Activated naive CD4-positive, alpha-beta T cell treated with anti-CD3 and anti-CD28 coated beads, Interleukin-2, amount 50 U/mL, for 72 hours (primary cell): ENCODE measurements at places on chromosomes 12 and 14. TPM values are rescaled to one million over a fixed set of nuclear protein-coding genes. Genes with fewer than 3 reads are reported as not detected.

The PZP gene
- total RNA-seq = not detected

The CFAP73 gene
- total RNA-seq = 0.45 TPM

The KHNYN gene
- 70.6 TPM for total RNA-seq

The SERPINA3 gene
- total RNA-seq = not detected

The PLD4 gene
- total RNA-seq = 0.04 TPM

The LRCOL1 gene
- total RNA-seq = not detected

The BRI3BP gene
- total RNA-seq = 9.2 TPM

The ATL1 gene
- total RNA-seq = 1.6 TPM

The DIABLO gene
- 63.8 TPM for total RNA-seq

The OR10G3 gene
- not detected for total RNA-seq

The SERPINA6 gene
- total RNA-seq = not detected

GRCh38 chr12:11771356-11771755 lies 121.9 kb downstream of the ETV6 start:
- DNase-seq = peak; percentile 37

- DNase-seq = no peak
Measured at GRCh38 chr14:40240245-40240859, 808.1 kb upstream of the FBXO33 start.

DNA sequence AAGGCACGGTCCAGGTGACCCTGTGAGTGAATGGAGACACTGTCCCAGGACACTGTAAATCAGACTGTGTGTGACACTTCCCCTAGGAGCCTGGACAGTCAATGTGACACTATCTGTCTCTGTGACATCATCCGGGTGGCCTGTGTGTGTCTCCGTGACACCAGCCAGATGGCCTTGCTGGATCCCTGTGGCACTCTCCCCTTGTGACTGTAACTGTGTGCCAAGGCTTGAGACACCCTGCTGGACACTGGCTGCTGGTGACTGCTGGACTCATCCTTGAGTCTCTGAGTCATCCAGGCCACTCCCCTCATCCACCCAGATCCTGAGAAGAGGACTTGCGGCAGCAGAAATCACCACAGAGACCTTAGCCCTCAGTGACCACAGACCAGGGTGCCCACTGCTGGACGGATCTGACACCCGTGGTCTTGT lies 51.6 kb downstream of the MVK start:
- DNase-seq = no peak

DNA sequence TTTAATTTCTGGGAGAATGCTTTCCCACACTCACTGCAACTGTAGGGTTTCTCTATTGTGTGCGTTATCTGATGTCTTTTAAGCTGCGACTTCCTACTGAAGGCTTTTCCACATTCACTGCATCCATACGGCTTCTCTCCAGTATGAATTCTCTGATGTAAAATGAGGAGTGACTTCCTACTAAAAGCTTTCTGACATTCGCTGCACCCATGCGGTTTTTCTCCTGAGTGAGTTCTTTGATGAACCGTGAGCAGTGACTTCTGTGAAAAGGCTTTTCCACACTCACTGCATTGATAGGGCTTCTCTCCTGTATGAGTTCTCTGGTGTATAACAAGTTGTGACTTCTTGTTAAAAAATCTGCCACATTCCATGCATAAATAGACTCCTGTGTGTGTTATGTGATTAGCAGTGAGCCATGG lies 29.7 kb downstream of the ZNF605 start:
- no peak for DNase-seq

DNA sequence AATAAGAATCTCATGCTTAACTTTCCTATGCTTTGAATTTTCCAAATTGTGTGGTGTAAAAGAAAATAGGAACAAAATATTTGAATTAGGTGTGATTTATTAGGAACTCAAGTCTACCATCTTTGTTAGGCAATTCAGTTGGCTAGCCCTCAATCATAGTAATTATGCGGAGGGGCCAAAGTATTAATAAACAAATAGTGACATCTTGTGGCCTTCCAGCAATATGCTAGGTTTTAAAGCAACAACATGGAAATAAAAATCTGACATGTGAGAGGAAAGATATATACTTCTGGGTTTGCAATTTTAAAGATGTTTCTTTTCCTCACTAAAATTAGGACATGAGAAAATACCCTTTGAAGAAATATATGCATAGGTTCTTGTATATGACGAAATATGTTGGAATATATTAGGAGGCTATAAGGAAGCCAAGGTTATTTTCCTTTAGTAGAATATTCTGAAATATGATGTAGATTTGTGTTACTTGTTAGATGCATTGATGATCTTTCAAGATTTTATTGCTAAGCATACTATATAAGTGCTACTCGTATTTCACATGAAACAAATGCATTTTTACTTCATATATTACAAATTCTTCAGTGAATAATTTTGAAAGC lies 200.4 kb downstream of the PTPRO start:
- no peak for DNase-seq

- DNase-seq = no peak
Measured at GRCh38 chr14:57692671-57693070, 173.2 kb downstream of the SLC35F4 start.

DNA sequence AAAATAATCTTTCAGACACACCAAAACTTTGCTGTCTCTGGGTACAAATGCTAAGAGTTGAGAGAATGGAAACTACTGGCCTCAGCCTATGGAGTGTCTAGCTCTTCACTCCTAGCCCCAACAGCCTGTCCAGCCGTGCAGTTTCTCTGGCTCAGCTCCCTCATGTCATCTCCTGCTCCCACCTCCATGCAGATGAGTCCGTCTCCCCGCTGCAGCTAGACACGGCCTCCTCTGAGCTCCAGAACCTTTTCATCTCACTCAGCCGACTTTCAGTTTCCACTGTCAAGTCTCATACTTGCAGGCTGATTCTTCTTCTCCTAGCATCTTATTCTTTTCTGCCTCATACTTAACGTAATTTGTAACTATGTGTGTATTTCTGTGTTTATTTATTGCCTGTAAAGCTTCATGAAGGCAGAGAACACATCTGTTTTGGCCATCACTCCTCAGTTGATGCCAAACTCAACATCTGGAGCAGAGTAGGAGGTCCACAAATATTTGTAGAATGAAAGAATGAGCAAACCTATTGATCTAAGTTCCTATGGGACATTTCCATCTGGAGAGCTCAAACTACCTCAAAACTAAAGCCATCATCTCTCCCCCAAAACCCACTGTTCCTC lies 139.8 kb upstream of the PWP1 start:
- no peak for DNase-seq

DNA sequence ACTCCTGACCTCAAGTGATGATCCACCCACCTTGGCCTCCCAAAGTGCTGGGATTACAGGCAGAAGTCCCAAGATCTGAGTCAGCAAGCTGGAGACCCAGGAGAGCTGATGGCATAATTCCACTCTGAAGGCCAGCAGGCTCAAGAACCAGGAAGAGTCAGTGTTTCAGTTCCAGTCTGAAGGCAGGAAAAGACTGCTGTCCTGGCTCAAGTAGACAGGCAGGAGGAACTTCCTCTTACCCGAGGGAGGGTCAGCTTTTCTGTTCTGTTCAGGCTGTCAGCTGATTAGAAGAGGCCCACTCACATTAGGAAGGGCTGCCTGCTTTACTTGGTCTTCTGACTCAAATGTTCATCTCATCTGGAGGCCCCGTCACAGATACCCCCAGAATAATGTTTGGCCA lies 206.0 kb upstream of the MYL2 start:
- DNase-seq = no peak

DNA sequence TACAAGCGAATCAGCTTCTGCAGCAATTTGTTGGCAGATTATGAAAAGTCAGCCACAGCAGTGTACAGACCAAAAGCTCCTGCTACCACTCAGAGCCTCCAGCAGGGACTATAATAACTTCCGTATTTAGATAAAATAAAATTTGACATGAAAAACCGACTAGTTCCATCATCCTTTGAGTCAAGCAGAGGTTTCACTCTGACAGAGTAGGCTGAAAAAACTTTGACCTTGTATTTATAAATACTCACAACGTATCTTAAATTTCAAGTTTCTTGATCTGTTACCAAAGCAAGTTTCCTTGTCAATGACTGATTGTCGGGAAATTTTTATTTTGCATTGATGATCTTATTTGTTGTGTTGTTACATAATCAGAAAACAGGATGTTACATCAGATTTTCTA lies 283.4 kb downstream of the DAD1 start:
- no peak for DNase-seq

DNA sequence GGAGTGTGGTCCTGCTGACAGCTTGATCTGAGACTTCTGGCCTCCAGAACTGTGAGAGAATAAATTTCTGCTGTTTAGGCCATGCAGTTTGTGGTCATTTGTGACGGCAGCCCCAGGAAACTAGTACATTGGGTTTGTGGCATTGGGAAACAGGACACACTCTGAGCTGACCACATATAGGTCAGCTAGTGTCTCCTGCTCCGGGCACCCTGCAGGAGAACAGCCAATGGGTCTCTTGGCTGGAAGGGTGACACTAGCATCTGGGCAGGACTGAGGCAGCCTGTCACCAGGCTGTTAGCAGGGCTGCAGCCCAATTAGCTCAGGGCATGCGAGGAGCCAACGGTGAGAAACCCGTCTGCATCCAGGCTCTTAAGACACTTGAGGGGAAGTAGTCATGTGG lies 83.2 kb downstream of the PITPNM2 start:
- DNase-seq = no peak

DNA sequence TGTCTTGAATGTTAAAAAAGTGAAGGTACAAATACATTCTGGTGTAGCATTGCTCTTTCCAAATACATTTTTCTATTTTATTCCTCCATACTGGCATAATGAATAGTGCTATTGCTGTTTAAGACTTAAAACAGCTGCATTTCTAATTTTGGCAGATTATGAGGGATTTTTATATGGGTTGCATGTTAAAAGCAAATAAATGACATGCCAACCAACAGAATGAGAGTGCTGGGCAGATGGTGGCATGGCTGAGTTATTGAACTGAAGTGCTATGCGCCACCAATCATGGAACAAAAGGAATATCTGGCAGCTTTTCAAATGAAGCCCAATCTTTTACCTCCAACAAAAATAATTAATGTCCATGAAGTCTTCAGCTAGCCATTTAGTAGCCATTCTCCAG lies 215.0 kb downstream of the PRKD1 start:
- no peak for DNase-seq

GRCh38 chr12:104177663-104178501 lies 37.7 kb upstream of the TXNRD1 start:
- no peak for DNase-seq

DNA sequence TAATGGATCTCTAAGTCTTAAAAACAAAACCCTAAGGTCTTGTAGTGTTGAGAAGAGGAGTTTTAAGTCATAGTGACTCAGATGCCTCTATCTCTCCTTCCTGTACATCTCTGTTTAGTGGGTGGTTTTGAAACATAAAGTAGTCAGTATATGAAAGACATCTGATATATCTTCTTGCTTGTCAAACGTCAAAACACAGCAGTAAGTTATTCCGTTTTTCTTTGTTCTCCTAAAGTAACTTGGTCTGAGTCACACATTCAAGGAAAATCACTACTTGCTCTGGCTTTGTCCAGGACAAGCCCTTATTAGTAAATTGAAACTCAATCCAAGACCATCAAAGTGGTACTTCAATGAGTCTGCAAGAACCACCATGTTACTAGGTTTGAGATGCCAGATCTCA lies 1172.5 kb downstream of the BCL11B start:
- no peak for DNase-seq

DNA sequence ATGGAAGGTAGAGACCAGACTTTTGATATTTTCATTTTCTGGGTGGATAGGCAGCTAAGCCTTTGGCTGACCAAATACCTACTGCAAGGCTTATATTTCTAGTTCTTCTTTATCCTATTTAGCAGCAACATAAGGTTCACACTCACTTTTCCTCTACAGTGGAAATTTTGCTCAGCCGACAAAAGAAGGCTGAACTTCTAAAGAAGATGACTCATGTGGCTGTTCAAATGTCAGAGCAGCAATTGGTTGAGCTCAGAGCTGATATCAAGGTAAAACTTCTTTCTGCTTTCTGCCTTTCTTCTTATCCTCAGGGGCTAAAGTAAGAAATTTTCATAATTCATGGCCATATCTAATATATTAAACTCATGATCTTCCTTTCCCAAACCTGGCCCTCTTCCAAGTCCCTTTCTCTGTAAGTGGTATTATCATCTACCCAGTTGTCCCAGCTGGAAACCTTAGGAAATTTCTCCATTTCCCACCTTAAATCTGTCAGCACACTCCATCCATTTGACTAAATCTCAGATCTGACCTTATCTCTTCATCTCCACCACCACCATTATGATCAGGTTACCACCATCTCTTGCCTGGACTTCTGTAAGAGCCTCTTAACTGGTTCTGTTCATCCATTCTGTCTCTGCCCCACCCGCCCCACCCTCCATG lies 19.8 kb upstream of the KCNH3 start:
- DNase-seq = no peak

- DNase-seq = no peak
Measured at GRCh38 chr12:45209784-45210183, 6.1 kb upstream of the ANO6 start.

- DNase-seq = no peak
Measured at GRCh38 chr14:22213120-22213519, 375.9 kb downstream of the DAD1 start.

GRCh38 chr12:131984334-131984733 lies 34.6 kb downstream of the EP400 start:
- DNase-seq = no peak

GRCh38 chr12:104507672-104508071 lies 50.9 kb downstream of the CHST11 start:
- DNase-seq = no peak

- DNase-seq = no peak
Measured at GRCh38 chr12:27936196-27936595, 36.3 kb downstream of the PTHLH start.

- no peak for DNase-seq
Measured at GRCh38 chr12:67884596-67884995, 104.7 kb upstream of the IFNG-AS1 start.

GRCh38 chr14:65336191-65336591 lies 76.3 kb upstream of the FUT8 start:
- DNase-seq = peak; percentile 71

DNA sequence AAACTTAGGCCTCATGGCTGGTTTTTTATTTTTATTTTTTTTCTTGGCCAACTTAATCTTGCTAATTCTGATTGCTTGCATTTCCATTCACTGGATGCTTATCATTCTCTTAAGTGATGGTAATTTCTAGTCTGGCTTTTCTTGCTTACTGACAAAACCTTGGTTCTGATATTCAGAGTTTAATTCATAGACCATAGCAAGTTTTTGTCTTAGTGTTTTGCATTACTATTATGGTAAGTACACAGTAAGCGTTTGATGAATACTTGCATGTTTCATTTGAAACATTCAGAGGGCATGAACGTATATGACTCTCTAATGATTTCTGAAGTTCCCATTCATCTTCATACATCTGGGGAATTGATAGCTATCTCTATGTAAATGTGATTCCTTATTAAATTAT lies 55.8 kb downstream of the GPHN start:
- DNase-seq = no peak

- no peak for DNase-seq
Measured at GRCh38 chr12:56657416-56658379, 11.9 kb upstream of the ATP5F1B start.

DNA sequence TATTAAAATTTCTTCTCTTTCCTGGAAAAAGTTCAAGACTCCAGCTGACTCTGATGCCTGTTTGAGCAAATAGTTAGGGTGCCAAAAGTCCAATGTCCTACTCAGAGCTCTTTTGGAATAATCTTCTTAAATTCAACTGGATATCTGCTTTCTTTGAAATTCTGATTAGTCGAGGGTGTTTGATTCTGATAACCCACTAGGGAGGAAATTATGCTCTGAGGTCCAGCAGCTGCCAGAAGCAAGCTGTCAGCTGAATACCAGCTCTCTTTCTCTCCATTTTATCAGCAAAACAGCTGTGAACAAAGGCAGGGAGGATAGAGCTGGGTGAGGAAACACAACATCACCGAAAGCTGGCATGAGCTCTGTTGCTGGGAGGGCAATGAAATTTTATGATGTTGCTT lies 141.5 kb downstream of the CAND1 start:
- DNase-seq = no peak
